ENCODE measurements at places on chromosomes 11 and 22. TPM values are rescaled to one million over a fixed set of nuclear protein-coding genes. Genes with fewer than 3 reads are reported as not detected.

FOLR2 gene
- total RNA-seq, result 10.0 TPM

GRCh38 chr11:73752903-73753302 is 8.0 kb downstream of the RAB6A start:
- no peak overlapping the region for H3K4me3 ChIP-seq
- H3K36me3 ChIP-seq, result no peaks in the 10 kb centered on the region
- H3K27ac ChIP-seq, result no peak overlapping the region

DNA sequence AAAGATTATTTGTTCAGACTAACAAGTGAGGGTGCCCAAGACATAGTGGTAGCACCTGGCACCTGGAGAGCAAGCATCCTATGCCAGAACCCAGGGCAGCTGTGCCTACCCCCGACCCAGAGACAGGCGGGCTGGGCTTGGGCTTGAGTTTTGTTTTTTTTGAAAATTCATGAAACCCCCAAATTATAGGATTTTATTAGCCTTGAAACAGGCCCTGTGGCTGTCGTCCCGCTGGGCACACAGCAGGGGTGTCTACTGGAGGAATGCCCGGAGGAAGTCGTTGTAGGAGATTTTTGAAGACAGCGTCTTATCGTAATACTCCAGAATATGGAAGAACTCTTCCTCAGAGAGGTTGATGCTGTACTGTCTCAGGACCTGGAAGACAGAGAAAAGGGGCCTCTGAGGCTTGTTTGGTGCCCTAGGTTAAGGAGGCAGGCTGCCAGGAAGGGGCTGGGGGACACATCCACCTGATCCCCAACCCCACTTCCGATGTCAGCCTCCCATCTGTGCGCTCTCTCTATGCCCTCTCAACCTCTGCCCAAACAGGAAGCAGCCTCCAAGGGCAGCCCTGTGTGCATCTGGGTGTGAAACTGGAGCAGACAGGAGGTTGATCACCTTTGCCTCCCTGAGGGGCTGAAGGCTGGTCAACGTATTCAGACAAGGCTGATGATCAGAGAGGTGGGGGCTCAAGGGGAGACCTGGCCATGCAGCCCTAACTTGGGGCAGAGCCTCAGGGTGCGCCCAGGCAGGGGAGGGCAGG is 117.0 kb downstream of the MPPED1 start:
- H3K4me1 ChIP-seq, result no peaks in the 10 kb centered on the region
- H3K4me3 ChIP-seq, result no peak overlapping the region
- no peak for DNase-seq
- H3K27me3 ChIP-seq, result no peaks in the 10 kb centered on the region
- no peak overlapping the region for H3K27ac ChIP-seq
- H3K36me3 ChIP-seq, result no peaks in the 10 kb centered on the region

DNA sequence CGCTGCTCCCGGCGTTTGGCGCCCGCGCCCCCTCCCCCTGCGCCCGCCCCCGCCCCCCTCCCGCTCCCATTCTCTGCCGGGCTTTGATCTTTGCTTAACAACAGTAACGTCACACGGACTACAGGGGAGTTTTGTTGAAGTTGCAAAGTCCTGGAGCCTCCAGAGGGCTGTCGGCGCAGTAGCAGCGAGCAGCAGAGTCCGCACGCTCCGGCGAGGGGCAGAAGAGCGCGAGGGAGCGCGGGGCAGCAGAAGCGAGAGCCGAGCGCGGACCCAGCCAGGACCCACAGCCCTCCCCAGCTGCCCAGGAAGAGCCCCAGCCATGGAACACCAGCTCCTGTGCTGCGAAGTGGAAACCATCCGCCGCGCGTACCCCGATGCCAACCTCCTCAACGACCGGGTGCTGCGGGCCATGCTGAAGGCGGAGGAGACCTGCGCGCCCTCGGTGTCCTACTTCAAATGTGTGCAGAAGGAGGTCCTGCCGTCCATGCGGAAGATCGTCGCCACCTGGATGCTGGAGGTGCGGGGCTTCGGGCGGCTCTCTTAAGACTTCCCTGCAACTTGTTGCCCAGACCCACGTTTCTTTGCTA is at the start of gene CCND1:
Gene CCND1 (plus strand): TSS at position 162 of the 587 bp plus-strand sequence. CDS start 158 bp downstream, at position 320.
- DNase-seq, result no peak
- H3K27me3 ChIP-seq, result peaks cover 7% of the 10 kb centered on the region
- H3K27ac ChIP-seq, result no peak within 1 kb of the TSS
- H3K36me3 ChIP-seq, result no peaks in the 10 kb centered on the region

DNA sequence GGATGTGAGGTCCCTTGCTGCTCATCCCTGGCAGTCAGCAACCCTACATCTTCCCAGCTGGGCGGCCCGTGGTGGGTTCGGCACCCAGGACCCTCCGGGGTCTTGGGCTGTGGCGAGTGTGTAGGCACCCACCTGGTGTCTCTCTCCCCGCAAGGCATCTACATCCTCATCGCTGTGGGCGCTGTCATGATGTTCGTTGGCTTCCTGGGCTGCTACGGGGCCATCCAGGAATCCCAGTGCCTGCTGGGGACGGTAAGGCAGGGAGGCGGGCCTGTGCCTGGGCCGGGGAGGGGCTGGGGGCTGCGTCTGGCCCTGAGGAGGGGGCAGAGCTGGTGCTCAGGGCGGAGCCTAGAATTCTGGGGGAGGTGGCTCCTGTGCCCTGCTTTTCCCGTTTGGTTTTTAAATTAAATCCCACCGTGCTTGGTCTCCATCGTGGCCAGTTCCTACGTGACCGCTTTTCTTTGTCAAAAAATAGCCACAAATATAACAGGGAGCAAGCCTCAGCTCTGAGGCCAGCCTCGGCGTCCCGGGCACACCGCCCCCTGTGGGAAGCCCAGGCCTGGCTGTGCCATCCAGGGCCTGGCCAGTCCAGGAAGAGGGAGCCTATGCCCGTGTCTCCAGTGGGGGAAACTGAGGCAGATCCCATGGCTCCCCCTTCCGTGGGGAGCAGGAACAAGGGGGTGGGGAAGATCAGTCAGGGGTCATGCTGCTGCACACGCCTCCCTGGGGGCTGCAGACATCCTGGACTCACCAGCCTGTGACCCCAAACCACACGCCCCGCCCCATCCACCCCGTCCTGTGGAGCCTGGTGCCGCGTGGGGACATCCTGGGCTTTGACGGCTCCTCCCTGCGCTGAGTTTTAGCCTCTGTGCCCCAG is 6.4 kb upstream of the TSSC4 start:
- no peaks in the 10 kb centered on the region for H3K36me3 ChIP-seq
- no peaks in the 10 kb centered on the region for H3K27me3 ChIP-seq
- no peak overlapping the region for H3K27ac ChIP-seq
- H3K4me1 ChIP-seq, result peaks cover 16% of the 10 kb centered on the region
- H3K4me3 ChIP-seq, result no peak overlapping the region

APOL6 gene
- 23.3 TPM for total RNA-seq

ALDH3B1 gene
- total RNA-seq, result 8.9 TPM

DNA sequence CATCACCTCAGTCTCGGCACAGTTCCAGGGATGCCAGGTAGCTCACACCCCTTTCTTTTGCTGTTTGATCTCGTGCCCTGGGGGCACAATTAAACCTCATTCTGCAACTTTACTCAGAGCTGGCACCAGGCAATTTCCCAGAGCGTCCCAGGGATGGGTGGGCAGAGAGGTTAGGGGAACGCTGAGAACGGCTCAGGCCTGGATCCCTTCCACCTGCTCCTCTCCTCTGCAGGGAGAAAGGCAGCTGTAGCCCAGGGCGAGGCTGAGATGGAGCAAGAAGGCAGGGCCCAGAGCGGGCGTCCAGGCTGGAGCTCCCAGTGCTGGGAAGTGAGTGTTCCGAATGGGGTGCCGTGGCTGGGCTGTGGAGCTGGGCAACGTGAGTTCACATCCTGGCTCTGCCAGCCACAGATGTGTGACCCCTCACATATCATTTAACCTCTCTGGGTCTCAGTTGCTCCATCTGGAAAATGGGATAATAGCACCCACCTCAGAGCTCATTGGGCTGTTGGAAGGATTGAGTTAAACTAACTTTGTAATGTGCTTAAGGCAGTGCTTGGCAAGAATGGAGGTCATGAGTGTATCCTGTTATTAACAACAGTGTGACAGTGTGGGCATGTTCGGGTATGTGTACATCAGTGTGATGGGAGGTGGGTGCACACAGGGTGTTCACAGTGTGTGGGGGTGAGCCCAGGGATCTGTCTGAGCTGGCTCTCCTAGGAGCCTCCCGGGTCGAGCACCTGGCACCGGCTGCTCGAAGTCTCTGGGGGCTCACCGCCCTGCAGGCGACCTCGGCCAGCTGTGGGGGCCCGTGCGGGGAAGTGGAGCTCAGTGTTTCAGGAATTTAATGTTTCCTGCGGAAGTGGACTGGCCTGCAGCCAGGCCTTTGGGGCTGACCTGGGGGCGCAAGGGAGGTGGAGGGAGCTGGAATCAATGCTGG is 15.5 kb downstream of the OTUB1 start:
- H3K27me3 ChIP-seq, result no peaks in the 10 kb centered on the region
- DNase-seq, result peak; percentile 80
- peaks cover 8% of the 10 kb centered on the region for H3K4me1 ChIP-seq
- no peak overlapping the region for H3K27ac ChIP-seq
- H3K36me3 ChIP-seq, result no peaks in the 10 kb centered on the region

Measured in ovary (tissue), 10 donors.